Activated CD8-positive, alpha-beta memory T cell treated with anti-CD3 and anti-CD28 coated beads, Interleukin-2, amount 50 U/mL, for 48 hours (primary cell): ENCODE measurements at places on chromosomes 4 and X.

- no peak for DNase-seq
Observed at GRCh38 chrX:112867570-112867969, 26.9 kb upstream of the AMOT start.

- DNase-seq: no peak
Observed at GRCh38 chr4:183118141-183118540, 19.1 kb downstream of the WWC2 start.

GRCh38 chrX:10125248-10125615 is 31.5 kb upstream of the CLCN4 start:
- DNase-seq: no peak

GRCh38 chr4:10179957-10180602 is 63.5 kb upstream of the WDR1 start:
- DNase-seq: no peak

- no peak for DNase-seq
Observed at GRCh38 chr4:53859305-53859704, 205.1 kb downstream of the CHIC2 start.

GRCh38 chr4:30117433-30117832 is 602.7 kb upstream of the PCDH7 start:
- no peak for DNase-seq

DNA sequence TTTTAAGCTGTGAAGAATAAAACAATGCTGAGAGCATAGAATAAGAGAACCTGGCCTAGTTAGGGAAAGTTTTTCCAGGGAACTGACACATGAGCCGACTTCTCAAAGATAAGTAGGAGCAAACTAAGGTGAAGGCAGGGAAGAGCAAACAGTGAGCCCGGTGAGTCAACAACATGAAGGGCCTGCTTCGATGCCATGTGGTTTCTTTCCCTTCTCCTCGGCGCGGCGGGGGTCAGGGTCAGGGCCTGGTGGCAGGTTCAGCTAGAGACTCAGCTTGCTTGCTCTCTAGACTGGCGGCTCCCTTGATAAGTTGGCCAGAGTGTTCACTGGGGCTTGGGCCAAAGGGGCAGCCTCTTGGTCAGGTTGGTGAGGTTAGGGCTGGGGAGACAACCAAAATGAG is 81.1 kb downstream of the DLG3 start:
- no peak for DNase-seq

DNA sequence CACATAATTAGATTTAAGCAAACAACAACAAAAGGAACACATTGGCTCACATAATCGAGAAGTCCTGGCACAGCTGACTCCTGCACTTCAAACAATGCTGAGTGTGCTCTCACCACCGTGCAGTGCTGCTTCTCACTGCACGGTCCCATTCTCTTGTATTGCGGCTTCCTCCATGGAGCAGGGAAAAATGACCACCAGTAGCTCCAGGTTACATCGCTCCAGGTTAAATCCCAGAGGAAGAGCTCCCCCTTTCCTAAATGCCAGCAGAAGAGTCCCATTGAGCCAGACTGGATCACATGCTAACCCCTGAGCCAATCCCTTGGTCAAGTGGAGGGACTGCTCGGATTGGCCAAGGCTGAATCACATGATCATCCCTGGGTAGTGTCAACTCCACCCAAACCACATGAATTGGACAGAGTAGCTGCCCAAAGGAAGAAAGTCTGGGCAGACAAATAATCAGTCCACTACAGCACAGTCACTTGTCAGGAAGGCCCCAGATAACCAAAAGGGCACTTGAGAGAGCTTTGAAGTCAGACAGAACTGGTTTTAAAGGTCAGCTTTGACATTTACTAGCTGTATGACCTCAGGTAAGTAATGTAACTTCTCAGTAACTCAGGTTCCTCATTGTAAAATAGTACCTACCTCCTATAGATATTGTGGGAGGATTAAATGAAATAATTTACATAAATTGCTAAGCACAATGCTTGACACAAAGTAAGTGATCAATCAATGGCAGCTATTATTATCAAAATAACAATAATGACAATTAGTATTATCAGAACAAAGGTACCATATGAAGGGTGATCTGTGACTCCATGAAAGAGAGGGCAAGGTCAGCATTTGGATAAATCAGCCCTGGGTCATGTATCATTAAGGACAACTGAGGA is 14.3 kb downstream of the TEC start:
- no peak for DNase-seq

DNA sequence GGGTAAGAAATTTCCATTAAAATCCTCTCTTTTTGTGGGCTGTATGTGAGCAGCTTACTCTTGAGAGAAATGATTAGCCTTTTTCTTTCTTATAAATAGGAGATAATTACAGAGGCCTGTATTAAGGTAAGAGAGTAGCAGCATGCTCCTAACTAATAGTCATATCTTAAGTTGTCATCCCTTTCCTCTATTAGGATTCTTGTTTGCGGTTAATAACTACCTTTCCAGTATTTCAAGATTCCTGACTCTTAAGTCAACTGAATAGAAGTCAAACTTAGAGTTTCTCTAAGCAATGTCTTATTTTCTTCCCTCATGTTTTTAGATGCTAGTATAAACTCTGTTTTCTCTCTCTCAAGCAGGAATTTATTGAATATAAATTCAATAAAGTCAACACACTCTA is 139.9 kb upstream of the GPRIN3 start:
- DNase-seq: no peak

GRCh38 chr4:81605271-81605670 is 133.6 kb upstream of the RASGEF1B start:
- no peak for DNase-seq

DNA sequence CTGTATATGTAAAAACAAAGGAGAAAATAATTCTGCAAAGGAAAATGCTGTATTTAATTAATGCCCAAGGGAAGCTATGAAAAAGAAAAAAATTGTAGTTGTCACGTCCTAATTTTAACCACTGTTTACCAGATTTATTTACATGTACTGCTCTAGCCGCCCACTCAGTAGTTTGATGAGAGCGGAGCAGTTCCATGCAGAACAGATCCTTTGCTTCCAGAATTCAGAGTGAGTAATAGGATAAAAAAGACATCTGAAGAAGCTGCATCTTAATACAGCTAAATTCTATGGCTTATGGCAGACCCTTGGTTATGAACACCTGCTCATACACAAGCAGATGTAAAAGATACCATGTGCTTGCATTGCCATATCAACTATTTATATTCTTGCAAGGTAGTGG is 287.0 kb downstream of the GASK1B start:
- no peak for DNase-seq

DNA sequence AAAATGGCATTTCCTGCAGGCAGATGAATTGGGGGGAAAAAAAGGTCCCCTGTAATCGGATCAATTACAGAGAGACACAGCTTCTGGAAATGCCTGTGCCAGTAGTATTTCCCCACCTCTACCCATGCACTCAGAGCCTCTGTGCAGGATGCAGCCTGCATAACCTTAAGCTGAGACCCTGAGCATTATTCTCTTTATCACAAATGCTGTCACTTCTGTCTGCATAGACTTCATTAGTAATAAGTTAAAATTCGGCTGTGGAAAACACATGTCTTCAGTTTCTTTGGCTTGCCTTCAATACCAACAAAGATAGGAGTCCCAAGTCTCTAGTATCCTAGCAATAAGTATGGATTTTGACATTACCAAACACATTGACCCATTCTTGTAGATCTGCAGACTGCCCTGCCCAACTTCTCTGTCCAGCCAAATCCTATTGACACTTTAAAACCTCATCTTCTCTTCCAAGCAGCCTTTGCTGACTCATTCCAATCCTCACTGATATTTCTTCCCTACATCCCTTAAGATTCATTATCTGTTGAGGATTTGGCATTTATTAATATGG is 70.8 kb downstream of the LUZP4 start:
- no peak for DNase-seq

DNA sequence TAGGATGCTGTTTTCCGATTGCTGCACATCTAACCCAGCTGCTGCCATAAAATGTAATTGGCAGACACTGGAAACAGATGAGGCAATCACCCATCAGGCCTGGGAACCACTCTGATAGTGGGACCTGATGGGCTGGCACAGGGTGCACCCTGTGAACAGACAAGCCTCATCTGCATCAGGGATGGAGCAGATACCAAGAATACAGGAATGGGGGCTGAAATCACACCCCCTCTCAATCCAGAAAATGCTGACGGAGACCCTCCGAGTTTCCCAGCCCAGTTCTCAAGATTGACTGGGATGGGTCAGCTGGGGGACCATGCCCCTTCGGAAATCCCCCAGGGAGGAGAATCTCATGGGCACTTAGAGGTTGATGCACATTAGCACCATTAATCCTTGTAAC is 28.8 kb upstream of the PPP2R2C start:
- DNase-seq: no peak

- DNase-seq: no peak
Observed at GRCh38 chr4:6449746-6450369, 22.6 kb downstream of the PPP2R2C start.

DNA sequence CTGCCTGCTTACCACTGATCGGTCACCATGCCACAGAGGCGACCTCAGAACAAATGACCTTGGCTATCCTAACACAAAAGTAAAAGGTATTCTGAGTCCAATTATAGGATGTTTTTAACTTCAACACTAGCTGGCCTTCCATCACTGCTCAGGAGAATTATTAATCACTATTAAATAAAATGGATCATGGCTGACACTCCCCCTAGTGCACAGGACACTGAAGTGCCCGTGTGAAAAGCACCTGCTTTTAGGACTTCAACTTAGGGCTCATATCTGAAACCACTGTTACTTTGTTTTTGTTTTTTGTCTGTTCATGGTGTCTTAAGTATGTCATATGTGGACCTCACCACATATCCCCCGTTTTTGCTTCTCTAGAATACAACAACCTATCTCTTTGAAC is 33.9 kb downstream of the STX18 start:
- no peak for DNase-seq

DNA sequence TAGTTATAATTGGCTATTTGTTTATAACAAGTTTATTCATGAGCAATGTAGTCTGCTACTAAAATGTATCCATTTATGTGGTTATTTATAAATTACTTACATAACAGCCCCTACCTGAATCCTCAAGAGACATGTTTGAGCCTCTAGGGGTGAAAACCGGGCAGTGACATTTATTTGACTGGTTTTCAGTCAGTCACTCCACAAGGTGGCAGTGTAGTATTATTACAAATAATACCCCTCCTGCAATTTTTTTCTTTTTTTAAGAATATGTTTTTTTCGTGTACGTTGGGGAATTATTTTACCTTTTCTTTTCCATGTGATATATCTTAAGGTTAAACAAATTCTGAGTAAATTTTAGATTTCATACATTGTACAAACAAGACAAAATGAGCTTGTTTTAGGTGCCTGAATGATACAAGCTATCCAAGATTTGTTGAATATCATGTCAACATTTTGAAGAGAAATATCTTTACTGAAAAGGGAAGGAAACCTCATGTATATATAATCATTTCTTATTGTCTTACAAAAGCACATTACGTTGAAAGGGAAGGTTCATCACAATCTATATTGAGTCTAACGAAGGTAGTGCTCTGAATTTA is 598.7 kb upstream of the TECRL start:
- no peak for DNase-seq

- DNase-seq: no peak
Observed at GRCh38 chr4:40531636-40532023, 98.0 kb downstream of the RBM47 start.

DNA sequence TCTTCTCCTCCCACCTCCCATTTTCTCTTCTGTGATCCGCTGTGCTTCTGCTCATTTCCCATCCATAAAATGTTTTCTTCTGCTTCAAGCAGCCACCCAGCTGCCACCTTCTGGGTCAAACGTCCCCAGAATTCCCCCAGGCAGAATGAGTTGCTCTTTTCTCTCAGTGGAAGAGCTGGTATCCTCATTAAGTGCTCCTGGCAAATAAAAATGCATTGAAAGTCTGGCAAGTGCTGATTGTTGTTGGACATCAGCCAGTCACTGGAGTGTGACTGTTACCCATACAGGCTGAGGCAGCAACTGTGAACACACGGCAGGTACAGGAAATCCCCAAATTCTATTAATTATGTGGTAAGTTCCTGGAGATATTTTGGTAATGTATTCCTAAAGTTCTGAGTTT is 52.6 kb downstream of the LIMCH1 start:
- DNase-seq: no peak

GRCh38 chr4:20386001-20386740 is 134.5 kb downstream of the SLIT2 start:
- no peak for DNase-seq

DNA sequence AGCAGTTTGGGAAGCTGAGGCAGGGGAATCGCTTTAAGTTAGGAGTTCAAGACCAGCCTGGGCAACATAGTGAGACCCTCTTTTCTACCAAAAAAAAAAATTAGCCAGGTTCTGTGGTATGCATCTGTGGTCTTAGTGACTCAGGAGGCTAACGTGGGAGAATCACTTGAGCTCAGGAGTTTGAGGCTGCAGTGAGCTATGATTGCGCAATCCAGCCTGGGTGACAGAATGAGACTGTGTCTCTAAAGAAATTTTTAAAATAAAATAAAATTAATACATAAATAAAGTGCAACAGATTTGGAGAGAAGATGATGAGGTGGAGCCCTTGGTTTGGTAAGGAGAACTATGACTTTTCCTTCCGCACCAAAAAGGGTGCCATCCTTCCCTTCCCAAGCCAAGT is 436.9 kb downstream of the NLGN4X start:
- no peak for DNase-seq

GRCh38 chrX:104707572-104707971 is 141.6 kb downstream of the IL1RAPL2 start:
- DNase-seq: no peak

DNA sequence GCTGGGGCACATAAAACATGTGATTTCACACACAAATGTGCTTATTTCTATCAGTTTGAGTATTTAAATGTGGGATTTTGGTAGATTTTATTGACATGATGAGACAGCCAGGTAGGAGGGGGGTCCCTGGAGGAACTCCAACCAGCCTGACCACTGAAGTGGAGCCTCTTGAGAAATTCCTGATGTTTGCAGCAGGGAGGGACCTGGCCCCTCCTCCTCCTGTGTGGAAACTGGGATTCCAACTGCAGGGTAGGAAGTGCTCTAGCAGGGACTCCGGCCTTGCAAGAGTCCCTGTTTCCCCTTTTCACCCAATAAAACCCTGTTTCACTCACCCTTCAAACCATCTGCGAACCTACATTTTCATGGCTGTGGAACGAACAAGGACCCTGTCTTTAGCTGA is 2224.0 kb upstream of the AGA start:
- DNase-seq: no peak

DNA sequence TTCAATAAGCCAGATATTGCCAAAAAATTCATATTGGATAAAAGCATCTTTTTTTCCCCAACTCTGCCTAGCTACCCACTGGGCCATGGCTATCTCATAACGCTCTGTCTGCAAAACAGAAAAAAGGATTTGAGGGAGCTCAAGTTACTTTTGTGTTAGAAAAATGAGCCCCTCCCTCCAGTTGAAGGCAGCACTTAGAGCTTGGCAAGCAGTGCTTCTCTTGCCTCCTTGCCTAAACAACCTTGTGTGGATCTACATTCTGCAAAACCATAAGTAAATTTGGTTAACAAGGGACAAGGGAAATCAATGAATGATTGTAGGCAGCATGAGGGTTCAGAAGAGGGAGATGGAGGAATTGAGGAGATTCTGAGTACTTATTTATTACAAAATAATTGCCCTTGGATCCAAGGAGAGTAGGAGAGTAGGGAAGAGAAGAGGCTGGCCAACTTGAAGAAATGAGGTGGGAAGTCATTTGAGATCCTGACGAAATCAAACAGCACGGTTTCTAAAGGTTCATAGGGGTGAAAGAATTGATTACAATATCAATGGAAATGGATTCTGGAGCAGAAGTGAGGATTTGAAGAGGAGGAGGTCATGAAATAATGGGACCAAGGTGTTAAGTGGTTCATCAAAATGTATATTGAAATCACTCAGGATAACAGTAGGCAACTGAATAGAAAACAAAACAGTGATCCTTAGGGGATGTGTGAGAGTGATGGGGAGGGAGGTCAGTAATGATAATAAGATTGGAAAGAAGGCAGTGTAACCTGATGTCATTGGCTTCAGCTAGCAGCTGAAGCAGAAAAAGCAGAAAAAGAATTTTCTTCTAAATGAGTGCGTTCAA is 434.8 kb upstream of the IGFBP7 start:
- no peak for DNase-seq
